Endothelial cell of umbilical vein (primary cell): ENCODE measurements at places on chromosomes 4 and X. TPM values are rescaled to one million over a fixed set of nuclear protein-coding genes. Genes with fewer than 3 reads are reported as not detected.

IL13RA2 gene
- total RNA-seq = not detected in 2 replicates

NXF2B gene
- total RNA-seq = not detected in 2 replicates

MAGEA2 gene
- not detected in 2 replicates for total RNA-seq

SLC2A9 gene
- total RNA-seq = 1.5 and 1.6 TPM in 2 replicates

UTP14A gene
- 23.5 and 27.7 TPM in 2 replicates for total RNA-seq

PNCK gene
- total RNA-seq = not detected in 2 replicates

CLNK gene
- total RNA-seq = not detected in 2 replicates

TIGD2 gene
- 4.2 and 5.0 TPM in 2 replicates for total RNA-seq

HPGD gene
- not detected in 2 replicates for total RNA-seq

WNK3 gene
- total RNA-seq = 2.6 and 2.7 TPM in 2 replicates

CDX4 gene
- total RNA-seq = not detected in 2 replicates

BEX2 gene
- 0.88 and 1.4 TPM in 2 replicates for total RNA-seq

ABLIM2 gene
- 0.30 and 0.66 TPM in 2 replicates for total RNA-seq

AFM gene
- not detected in 2 replicates for total RNA-seq

FAM47E gene
- total RNA-seq = 0.11 TPM in 1 of 2 replicates, not detected in the other

AFF2 gene
- total RNA-seq = 0.07 TPM in 1 of 2 replicates, not detected in the other

ATP1B4 gene
- not detected in 2 replicates for total RNA-seq

TCEAL1 gene
- total RNA-seq = 14.6 and 18.5 TPM in 2 replicates

MAGEB10 gene
- not detected in 2 replicates for total RNA-seq

SFRP2 gene
- total RNA-seq = not detected in 2 replicates

BGN gene
- total RNA-seq = 453 and 479 TPM in 2 replicates

EGF gene
- not detected in 2 replicates for total RNA-seq

SERTM2 gene
- total RNA-seq = not detected in 2 replicates

SPATA4 gene
- total RNA-seq = not detected in 2 replicates

CT45A1 gene
- total RNA-seq = not detected in 2 replicates

SYTL5 gene
- total RNA-seq = not detected in 2 replicates
